ENCODE measurements at places on chromosomes 4 and X.

DNA sequence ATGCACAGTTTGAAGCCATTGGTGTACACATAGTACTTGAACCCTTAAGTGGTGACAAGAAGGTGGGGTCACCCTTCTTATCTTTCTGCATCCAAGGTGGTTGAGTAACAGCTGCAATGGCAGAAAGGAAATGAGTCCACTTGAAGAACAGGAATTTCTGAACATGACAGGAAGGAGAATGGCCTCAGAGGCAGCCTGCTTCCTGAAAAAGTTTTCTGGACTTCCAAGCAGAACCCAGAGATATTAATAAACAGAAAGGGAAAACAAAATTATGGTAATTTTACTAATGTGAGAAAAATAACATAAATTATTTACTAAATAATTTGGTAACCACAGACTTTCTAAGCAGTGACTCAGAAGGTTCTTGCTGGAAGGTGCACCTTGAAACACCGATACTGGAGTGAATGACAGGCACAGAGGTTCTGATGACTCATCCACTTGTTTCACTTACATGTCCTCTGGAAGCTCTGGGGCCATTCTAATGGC is 119.9 kb upstream of the HS3ST1 start:
- DNase-seq = no peak

DNA sequence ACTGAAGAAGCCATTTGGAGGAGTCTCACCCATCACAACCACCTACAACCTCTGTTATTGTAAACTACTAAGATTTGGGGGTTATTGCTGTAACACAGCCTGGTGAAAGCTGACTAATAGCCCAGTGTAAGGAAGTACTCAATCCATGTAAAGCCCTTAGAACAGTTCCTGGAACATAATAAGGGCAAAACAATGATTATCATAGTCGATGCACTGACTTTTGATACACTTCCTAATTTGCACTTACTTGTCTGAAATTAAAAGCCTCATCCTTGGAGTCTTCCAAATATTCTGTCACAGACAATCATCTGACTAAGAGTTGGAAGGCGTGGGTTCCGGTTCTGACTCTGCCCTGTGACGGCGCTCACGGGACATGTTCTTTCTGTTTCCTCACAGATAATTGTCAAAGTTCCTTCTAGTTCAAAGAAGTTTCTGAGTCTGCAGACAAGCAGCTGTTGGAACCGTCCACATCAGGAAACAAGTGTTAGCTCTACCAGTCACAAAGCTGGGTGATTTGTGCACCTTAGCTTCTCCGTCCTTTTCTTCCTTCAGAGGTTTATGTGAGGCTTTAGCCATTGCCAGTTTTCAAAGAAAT is 33.4 kb upstream of the RASGEF1B start:
- DNase-seq = no peak

DNA sequence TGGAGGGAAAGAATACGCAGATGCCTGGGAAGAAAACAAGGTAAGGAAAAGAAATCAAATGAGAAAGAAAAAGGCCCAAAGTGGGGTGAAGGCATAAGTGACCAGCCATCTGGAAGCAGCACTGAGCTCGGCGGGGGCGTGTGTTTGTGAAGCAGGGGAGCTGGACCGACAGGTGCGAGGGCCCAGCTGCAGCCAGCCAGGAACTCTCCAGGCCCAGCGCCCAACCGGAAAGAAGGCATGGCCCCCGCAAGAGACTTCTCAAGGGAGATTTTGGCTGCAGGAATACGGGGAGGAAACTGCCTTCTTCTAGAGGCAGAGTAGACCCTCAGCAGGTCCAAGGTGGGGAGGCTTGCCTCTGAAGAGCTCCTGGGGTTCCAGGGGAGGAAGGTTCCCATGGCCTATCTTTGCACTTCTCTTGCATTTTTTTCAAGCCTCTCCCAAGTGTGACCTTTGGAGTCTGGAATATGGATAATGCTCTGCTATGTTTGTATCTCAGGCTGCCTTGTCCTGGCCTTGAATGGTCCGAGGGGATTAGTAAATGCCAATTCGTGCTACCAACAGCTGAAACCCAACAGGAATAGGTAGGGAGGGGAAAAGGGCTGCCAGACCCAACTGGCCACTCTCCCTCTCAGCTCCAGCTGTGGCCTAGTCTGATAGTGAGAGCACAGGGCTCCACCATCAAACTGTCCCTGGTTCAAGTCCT is 10.8 kb upstream of the CITED1 start:
- no peak for DNase-seq

DNA sequence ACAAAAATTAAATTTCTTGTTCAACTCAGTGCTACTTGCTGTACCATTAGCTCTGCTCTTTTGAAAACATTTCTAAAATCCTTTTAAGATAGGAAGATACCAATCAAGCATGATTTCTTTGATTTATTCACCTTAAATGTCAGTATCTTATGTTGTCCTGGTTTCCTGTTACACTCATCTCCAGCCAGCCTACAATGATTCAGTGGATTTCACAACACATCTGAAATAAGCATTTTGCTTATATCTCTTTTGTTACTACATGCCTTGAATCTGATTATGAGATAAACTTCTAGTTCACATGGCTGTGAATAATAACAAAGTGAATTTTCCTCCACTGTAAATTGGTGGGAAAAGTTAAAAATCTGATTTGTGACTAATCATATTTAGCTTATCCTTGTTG is 112.5 kb upstream of the BMP3 start:
- no peak for DNase-seq

DNA sequence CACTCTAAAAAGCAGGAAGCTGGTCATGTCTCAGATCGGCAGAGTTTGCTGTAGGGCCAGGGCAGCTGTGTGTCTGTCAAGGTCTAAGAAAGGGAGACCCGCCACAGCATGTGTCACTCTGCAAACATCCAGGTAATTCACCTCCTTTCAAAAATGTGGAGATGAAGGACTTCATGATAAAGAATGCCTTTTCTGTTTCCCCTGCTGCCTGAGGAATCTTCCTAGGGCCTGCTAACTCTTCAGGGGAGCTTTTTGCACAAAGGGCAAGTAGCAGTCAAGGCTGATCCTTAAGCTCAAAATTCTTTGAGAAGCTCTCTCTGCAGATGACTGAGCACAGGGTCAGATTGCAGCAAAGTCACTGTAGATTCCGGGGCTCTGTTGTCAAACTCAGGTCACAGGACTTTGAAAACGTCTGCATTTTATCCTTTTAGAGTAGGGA is 21.1 kb downstream of the RASL11B start:
- no peak for DNase-seq

DNA sequence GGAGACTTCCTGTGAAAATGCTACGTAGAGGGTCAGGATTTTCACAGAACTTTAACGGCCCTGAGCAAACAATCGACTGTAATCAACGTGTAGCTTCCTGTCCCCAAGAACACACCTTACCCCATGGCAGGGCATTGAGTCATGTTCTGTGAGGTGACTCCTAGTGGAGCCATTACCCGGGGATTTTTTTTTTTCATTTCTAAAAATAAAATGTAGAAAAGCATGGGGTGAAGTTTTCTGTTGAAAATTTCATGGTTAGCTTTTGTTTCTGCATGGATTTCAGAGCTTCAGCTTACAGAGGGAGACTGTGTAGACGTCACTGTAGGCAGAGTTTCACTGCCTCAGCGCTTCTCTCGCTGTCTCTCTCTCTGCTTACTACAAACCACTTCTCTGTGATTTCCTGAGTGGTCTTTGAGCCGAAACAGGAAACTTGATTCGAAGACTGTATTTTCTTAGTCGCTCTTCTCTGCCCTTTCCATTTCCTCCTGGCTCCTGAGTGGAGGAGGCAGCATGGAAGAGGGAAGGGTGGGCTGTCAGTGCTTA is 111.7 kb downstream of the NFKB1 start:
- no peak for DNase-seq

DNA sequence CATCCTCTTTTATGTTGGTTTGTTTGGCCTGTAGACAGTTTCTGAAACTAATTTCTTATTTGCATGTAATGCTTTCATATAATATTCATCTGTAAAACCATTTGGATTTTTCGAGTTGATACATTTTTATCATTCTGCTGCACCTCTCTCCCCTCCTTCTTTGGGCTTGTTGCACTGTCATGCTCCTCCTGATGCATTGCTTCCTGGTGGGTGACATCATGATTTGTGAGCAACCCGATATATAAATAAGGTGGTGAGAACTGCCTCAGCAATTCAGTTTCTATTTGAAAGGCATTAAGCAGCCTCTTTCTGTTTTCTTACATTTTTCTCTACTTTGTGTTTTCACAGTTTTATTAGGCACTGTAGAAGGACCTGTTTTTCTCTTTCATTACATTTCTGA is 515.7 kb downstream of the RPA4 start:
- no peak for DNase-seq

GRCh38 chr4:73860181-73860580 is 7.1 kb downstream of the PF4V1 start:
- DNase-seq = no peak

- DNase-seq = no peak
These were observed 325.9 kb downstream of the ANKRD50 start for GRCh38 chr4:124386648-124387047.

DNA sequence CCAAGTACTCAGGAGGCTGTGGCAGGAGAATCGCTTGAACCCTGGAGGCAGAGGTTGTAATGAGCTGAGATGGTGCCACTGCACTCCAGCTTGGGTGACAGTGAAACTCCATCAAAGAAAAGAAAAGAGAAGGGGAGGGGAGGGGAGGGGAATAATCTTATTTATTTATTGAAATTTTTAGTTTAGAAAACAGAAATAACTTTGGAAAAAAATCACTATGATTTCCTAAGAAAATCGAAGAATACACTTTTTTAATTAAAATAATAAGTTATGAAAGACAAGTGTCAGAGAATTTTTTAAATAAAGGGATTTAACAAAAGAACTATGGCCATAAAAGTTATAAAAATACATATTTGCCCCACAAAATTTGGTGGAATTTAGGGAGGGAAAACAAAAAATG is 836.9 kb upstream of the HS3ST1 start:
- DNase-seq = no peak

GRCh38 chr4:174084542-174084941 is 198.9 kb downstream of the FBXO8 start:
- no peak for DNase-seq

DNA sequence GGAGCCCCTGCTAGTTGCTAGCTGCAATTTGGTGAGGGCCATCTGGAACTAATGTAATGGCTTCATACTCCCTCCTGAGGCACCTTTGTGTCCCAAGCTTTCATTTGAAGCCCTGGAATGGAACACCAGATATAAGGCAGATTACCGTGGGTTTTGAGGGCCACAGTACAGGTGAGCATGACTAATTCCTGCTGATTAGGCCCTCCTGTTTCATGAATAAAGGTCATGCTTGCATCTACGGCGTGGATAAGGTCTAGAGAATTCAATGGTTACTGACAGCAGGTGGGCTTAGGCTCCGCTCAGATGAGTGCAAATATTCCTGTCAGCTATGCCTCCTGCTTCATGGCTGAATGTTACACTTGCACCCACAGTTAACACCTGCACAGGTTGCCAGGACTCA is 495.4 kb downstream of the NAP1L3 start:
- no peak for DNase-seq

- no peak for DNase-seq
These were observed 1506.3 kb downstream of the ADGRL3 start for GRCh38 chr4:62706423-62706822.

DNA sequence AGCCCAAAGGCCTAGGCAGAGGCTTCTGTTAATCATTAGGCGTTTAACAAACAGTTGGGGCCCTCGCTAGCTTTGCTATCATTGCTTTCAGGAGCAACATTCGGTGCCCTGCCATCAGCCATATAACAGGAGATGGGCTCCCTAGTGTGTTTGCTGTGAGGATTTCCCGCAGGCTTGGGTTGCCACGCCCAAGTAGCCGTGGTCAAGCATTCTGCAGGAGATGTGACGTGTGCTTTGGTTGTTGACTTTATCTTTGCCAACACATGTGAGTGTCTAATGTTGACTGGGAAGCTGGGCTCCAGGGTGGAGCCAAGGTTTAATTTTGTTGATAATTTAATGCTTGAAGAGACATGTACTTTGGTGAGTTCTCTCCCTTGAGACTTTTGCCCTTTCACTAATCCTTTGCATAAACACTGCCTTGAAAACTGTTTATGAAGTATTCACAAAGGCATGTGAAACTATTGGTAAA is 184.6 kb upstream of the KIT start:
- no peak for DNase-seq

DNA sequence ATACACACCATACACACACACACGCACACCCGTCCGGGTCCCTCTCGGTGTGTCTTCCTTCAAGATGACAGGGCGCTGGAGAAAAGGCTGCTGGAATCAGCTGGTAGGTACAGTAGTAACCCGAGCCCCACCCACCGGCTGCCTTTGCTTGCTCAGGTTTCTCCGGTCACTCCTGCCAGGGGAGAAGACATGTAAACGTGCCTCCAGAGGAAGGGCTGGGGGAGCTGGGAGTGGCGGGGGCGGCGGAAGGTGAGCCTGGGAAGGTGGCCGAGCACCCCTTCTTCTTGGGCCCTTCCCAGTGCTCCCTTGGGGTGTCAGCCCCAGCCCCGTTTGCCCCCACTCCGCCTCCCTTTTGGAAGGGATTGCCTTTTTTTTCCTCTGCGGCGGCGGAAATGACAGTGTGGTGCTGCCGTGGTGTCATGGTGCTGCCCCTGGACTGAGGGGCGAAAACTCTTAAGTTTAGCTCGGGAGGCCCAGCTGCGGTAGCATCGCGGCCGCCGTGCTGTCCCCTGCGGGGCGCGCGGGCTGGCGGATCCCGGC is at the start of gene MID2:
Gene MID2, plus strand, starts transcription at position 169 of the 540 bp plus-strand sequence. CDS start 561 bp downstream, outside the sequence.
- DNase-seq = peak; percentile 77

DNA sequence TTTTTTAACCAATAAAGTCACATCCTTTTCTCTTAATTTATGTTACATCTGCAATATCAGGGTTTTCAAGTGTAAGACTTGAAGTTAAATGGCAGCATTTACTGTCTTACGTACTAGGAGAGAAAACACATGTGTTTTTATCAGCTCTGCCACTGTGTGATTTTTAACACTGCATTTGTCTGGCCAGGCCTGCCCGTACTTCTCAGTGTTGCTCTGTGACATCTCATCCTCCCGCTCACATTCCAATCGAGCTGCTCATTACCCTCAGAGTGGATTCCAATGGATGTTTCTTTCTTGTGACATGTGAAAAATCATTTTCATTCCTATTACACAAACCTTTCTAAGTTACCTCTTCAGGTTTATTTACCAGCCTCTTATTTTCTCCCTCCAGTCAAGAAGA is 420.3 kb downstream of the FAT4 start:
- no peak for DNase-seq

DNA sequence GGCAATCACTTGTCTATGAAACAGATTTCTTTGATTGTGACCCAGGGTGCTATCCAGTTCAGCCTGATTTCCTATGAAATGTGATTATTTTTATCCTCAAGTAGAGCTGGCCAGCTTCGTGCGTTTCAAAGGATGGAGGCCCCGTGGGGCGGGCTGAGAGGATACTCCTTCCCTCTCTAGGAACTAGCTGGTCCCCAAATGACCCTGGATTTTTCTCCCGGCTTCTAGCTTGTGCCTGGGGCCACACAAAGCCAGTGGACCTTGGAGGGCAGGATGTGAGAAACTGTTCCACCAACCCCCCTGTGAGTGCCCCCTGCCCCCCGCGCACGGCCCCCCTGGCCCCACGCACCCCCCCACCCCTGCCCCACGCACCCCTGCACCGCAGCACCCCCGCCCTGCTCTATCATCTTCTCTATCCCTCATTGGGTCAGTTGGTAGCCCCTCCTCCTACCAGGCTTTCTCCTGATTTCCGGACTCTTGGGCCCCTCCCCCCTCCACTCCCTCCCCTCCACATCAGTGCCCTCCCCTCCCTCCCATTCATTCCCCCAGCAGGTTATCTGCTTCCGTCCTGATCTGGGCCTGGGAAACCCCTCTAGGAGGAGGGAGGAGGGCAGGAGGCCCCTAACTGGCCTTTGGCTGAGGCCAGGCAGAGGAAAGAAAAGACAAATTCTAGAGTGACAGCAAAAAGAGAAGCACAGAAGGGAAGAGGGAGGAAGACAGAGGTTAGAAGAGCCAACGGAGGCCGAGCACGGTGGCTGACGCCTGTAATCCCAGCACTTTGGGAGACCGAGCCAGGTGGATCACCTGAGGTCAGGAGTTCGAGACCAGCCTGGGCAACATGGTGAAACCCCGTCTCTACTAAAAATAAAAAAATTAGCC is 3.3 kb downstream of the XPNPEP2 start:
- DNase-seq = no peak

All from coronary artery (tissue), 2 donors.